Mesendoderm (in vitro differentiated cells): ENCODE measurements at places on chromosomes 7 and 10.

GRCh38 chr7:151119902-151120301 is 33.6 kb downstream of the AGAP3 start:
- no peak for DNase-seq

DNA sequence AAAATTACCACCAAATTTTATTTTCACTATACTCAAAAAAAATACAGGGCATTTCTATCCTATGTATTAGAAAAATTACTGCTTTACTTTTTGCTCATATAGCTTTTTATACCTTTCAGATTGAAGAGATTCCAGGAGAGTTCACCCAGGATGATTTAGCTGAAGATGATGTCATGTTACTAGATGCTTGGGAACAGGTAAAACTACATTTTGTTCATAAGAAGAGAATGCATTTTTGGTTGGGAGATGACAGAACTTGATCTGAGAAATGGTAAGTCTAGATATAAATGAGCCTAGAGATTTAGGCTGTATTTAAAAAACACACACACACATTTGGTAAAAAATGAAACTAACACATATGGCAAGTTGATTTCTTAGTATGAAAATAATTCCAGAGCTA is 38.1 kb upstream of the ARL4A start:
- DNase-seq: peak; percentile 10

DNA sequence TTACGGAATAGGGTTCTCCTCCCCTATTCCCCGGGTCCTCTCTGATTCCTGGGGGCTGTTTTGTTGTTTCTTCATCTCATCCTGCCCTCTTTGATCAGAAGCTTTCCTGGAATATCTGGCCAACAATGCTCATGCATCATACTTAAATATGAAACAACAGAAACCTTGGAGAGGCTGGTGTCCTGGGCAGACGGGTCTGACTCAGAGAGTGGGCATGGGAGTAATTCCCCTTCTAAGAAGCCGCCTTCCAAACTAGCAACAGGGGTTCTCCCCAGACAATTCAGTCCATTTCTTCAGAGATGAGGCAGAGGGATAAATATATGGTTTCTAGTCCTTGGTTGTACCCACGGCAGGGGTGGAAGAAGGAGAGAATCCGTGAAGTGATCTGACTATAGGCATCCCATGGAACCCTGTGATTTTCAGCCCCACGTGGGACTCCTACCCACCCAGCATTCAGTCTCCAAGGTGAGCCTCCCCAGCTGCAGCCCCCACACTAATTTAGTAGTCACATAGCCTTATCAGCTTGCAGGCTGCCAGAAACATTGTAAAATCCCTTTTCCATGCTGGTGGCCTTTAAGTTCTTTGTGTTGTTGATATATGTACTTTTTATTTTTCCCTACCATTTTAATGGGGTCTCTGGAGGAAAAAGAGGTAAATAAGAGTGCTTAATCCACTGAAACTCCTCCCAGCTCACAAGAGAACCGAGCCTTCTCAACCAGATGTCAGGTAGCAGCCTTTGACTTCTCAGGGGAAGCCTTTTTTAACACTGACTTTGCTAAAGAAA is 119.2 kb downstream of the SFMBT2 start:
- no peak for DNase-seq

DNA sequence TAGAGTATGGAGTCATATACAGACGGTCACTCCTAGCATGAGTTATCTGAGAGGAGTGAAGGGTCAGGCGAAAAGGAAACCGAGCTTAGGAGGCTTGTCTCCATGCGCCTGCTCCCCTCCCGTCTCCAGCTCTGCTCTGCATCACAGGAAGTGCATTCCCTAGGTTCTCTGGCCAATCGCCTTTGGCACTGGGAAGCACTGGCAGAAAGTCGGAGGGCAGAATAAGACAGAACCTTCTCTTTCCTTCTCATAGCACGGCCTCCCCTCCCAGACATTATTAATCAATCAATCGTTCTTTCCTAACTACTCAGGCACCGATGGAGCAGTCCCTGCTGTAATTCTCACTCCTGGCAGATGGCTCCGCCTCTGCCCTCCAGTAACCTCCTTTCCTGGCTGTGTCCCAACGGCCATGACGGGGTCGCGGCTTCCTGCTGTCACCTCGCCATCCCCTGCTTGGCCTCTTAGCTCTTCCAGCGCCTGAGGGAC is 177.1 kb downstream of the FRMD4A start:
- peak; percentile 66 for DNase-seq

- peak; percentile 26 for DNase-seq
These were observed 754 bp downstream of the GSTO1 start for GRCh38 chr10:104255311-104255981.

DNA sequence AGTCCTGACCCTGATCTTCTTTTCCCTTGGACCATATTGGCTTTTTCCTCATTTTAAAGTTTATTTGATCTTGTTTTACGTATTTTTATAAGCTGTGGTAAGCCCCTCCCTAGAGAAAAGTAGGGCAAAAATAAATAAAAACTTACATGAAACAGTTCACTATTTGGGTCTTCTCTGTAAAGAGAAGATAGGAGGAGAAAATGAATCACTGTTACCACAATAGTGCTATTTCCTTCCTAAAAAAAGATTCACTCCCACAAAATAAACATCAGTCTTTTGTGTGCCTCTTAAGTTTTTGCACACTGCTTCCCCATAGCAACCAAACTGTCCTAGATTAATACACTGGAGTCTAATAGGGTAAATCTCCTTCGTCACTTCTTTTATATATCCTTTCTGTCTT is 1.4 kb upstream of the SVIL start:
- DNase-seq: no peak

- DNase-seq: peak; percentile 23
These were observed 74.7 kb upstream of the PFKP start for GRCh38 chr10:2992401-2993198.

GRCh38 chr7:73738220-73738611 is 386 bp downstream of the ABHD11 start:
- peak; percentile 72 for DNase-seq

DNA sequence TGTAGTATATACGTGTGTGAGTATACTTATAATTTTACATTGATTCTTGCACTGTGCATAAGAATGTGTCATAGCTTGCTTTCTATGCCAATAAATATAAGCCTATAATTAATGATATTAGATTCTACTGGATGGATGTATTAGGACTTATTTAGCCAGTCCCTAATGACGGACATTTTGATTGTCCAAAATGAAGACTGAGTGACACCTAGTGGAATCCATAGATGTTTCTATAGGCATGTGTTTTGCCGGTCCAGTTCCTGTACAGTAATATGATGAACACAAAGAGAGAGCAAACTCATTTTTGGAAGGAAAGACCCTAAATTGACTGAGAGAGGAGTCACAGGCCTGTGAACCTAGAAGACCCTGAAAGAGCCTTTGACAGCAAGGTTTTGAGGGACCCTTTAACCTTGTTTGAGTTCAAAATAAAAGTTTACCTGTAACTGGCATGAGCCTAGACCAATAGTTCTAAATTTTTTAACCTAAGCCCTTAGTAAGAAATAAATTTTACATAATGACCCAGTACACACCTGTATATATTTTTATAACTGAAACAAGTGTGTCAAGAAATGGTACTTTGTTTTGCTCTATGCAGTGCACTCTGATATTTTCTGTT is 42.4 kb upstream of the AGBL3 start:
- DNase-seq: no peak

DNA sequence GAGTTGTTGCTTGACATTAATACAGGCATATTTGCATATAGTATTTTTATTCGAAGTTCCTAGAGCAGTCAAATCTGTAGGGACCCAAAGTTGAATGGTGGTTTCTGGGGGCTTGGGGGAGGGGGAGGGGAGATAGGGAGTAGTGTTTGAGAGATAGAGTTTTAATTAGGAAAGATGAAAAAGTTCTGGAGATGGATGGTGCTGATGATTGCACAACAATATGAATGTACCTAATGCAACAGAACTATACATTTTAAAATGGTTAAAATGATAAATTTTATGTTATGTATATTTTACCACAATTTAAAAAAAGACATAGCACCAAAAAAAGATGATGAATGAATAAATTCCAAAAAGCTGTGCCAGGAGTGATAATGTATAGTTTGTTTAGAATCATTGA is 41.8 kb downstream of the STK31 start:
- DNase-seq: no peak

GRCh38 chr10:69215405-69216171 is 4.5 kb upstream of the HKDC1 start:
- no peak for DNase-seq

GRCh38 chr7:92671505-92672169 is 81.4 kb upstream of the FAM133B start:
- no peak for DNase-seq

GRCh38 chr10:35565602-35566081 is 39.5 kb upstream of the GJD4 start:
- DNase-seq: no peak

DNA sequence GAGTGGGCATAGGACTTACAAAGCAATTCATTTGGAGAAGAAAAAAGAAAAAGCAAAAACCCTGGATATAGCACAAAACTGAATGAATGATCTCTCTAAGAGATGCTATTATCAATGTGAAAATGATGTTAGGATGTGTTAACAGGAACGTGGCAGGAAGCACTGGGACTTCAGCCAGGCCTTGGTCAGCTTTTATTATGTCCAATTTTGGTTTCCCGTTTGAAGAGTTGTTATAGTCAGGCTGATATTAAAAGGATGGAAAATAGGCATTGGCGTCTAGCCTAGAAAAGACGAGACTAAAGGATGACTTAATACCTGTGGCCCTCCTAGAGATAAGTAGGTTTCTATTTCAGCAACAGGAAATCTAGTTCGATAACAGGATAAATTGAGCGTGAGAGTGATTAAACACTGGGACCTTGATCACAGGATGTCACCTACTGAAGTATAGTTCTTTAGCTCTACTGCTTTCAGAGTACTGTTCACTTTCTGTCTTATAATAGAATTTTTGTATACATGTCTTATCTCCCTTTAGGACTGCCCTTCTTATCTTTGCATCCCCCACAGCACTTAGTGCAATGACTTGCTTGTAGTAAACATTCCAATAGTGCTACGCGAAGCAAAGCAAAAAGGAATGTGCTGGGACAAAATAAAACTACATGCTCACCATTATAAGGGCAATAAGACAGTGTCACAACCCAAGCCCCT is 99.8 kb upstream of the AGBL3 start:
- peak; percentile 52 for DNase-seq

DNA sequence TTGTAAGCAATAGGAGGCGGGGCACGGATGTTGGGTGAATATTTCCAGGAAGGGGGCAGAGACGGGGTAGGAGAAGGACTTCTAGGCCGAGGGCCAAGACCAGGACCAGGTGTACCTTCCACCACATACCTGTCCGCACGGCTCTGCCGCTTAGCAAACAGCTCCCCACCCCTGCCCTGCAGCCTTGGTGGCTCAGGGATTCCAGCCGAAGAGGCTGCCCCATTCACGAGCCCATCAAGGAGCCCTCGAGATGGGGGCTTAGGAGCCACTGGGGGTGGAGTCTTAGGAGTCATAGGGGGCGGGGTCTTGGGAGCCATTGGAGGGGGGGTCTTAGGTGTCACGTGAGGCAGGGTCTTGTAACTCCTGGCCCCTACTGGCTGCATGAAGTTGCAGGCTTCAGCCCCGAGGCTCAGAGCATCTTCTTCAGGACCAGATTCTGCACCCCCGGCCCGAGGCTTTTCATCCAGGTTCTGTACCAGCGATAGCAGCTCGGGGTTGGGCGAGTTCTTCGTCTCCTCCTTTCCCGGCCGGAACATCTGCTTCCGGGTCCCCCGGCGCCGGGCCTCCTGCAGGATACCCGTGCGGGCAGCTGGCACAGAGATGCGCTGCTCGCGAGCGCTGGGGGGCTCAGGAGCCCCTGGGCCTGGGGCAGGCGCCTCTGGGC is 6.1 kb upstream of the MYOZ1 start:
- peak; percentile 95 for DNase-seq

DNA sequence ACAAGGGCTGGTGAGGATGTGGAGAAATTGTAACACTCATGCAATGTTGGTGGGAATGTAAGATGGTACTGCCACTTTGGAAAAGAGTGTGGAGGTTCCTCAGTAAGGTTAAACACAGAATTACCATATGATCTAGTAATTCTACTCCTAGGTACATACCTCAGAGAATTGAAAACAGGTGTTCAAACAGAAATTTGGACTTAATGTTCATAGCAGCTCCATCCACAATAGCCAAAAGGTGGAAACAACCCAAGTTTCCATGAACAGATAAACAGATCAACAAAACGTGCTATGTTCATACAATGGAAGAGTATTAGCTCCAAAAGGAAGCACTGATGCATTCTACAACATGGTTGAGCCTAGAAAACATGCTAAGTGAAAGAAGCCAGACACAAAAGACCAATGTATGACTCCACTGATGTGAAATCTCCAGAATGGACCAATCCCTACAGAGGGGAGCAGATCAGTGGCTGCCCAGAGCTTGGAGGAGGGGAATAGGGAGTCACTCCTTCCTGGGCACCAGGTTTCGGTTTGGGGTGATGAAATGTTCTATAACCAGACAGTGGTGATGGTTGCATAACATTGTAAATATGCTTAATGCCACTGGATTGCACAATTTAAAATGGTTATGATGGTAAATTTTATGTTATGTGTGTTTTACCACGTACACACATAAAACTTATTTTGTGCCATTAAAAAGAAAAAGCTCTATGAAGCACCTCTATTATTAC is 5.7 kb upstream of the WDR86 start:
- DNase-seq: no peak

DNA sequence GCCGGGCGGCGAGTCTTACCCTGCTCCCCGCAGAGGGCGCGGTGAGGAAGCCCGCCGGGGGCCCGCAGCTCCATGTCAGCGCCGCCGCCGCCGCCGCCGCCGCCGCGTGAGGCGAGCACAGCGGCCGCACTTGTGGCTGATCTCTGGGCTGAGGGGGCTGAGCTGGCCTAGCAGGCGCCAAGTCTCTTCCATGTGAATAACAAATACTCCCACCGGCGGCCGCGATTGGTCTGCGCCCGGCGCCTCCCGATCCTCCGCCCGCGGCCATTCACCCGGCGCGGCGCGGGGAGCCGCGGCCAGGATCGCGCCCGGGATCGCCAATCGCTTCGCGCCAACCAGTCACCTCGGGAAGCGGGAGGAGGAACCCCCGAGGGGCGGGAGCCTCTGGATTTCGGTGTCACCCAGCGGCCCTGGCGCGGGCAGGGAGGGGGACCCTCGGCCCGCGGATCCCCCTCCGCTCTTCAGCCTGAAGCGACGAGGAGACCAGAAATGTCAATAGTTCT is at the start of gene GRM8:
GRM8 (minus strand) TSS at position 164 of the 503 bp plus-strand sequence.
- peak; percentile 85 for DNase-seq

DNA sequence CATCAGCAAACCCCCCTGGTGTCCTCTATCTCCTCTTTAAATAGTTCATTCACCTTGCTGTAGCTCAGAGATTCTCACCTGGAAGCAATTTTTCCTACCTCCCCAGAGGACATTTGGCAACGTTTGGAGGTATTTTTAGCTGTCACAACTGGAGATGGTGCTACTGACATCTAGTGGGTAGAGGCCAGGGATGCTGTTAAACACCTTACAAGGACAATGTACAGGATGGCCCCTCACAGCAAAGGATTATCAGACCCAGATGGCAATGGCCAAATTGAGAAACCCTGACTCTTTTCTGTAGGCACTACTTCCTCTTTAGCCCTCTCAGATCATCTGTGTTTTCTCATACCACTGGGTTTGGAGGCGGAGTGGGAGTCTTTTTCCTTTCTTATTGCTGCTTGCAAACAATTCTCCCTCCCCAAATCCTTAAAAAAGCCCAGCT is 13.2 kb upstream of the TRA2A start:
- DNase-seq: peak; percentile 82
